ENCODE measurements at places on chromosomes 13 and 19.

- no peak for DNase-seq
Measured at GRCh38 chr13:92101801-92102200, 703.4 kb downstream of the GPC5 start.

- DNase-seq, result no peak
Measured at GRCh38 chr13:42946927-42947326, 45.1 kb downstream of the EPSTI1 start.

DNA sequence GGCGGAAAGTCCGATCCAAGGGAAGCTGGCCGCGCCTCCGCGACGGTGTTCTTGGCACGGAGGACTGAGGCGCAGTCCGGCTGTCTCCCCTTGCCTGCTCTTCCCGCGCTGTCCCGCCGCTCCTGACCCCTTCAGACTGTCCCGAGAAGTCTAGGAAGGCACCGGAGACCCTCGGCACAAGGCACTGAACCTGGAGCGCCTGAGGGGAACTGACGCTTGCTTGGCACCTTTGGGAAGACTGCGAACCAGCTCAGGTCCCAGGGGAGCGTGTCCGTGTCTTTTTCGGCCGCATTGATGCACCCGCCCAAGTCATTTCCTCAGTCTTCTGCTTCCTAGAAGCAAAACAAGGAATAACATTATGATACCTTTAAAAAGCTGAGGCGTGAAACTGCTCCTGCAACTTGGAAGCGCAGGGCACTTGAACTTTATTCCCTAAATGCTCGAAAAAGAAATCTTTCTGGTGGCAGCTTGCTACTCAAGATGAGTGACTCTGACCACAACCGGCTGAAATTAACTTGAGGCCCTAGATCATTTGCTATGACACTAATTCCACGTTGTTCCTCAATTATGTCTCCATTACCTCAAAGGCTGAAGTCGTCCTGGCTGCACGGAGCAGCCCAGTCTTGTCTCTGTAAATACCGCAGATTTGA lies 735 bp upstream of the FLT1 start:
- DNase-seq, result no peak

GRCh38 chr19:4910594-4911281 lies 1.4 kb downstream of the UHRF1 start:
- DNase-seq, result no peak

GRCh38 chr19:17318966-17319365 lies 9.6 kb downstream of the DDA1 start:
- no peak for DNase-seq
